Naive thymus-derived CD4-positive, alpha-beta T cell (primary cell): ENCODE measurements at places on chromosomes 5 and 9. TPM values are rescaled to one million over a fixed set of nuclear protein-coding genes. Genes with fewer than 3 reads are reported as not detected.
A peak's percentile ranks its signal among the peaks of the same experiment; 100 is the strongest.

- peak overlapping the region; percentile 99 for H3K27ac ChIP-seq
- peaks cover 41% of the 10 kb centered on the region for H3K4me1 ChIP-seq
- H3K36me3 ChIP-seq: peaks cover 21% of the 10 kb centered on the region
- no peak overlapping the region for H3K4me3 ChIP-seq
- no peak for DNase-seq
- no peaks in the 10 kb centered on the region for H3K27me3 ChIP-seq
Observed at GRCh38 chr5:132493241-132493640, 2.7 kb upstream of the IRF1 start.

GRCh38 chr5:50967009-50967562 lies 300.6 kb downstream of the PARP8 start:
- peaks cover 19% of the 10 kb centered on the region for H3K4me1 ChIP-seq
- peaks cover 29% of the 10 kb centered on the region for H3K27me3 ChIP-seq
- no peak overlapping the region for H3K27ac ChIP-seq
- no peak for DNase-seq
- no peaks in the 10 kb centered on the region for H3K36me3 ChIP-seq
- peak overlapping the region; percentile 40 for H3K4me3 ChIP-seq

GRCh38 chr5:15938961-15939360 lies 240.6 kb downstream of the MARCHF11 start:
- no peaks in the 10 kb centered on the region for H3K36me3 ChIP-seq
- H3K27ac ChIP-seq: no peak overlapping the region
- no peak overlapping the region for H3K4me3 ChIP-seq
- no peaks in the 10 kb centered on the region for H3K4me1 ChIP-seq

GRCh38 chr5:96433066-96433447 lies at the start of gene PCSK1:
Gene PCSK1 (minus strand): TSS chr5:96433248. CDS start chr5:96433042, 206 bp downstream.
- no peak within 1 kb of the TSS for H3K27ac ChIP-seq
- DNase-seq: no peak
- H3K27me3 ChIP-seq: peaks cover 10% of the 10 kb centered on the region
- H3K36me3 ChIP-seq: no peaks in the 10 kb centered on the region
- H3K4me1 ChIP-seq: no peaks in the 10 kb centered on the region

DNA sequence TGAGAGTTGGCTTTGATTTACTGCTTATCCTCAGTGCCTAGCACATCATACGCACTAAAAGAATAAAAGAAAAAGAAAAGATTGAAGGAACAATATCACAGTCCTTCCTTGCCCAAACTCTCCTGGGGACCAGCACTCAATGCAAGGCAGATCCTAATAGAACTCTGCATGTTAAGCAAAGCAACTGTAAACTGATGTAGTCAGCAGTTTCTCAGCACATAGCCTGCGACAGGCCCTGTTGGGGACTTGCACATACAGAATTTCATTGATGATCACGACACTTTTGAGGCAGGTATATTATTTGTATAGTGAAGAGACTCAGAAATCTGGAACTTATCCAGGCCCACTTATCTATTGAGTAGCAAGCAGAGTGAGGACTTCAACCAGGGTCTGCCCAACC lies 15.4 kb downstream of the NIPAL4 start:
- no peak overlapping the region for H3K27ac ChIP-seq
- H3K4me1 ChIP-seq: no peaks in the 10 kb centered on the region
- H3K27me3 ChIP-seq: no peaks in the 10 kb centered on the region
- no peaks in the 10 kb centered on the region for H3K36me3 ChIP-seq

GRCh38 chr5:81522571-81522970 lies 128.6 kb upstream of the ACOT12 start:
- no peaks in the 10 kb centered on the region for H3K36me3 ChIP-seq
- no peak for DNase-seq
- no peaks in the 10 kb centered on the region for H3K4me1 ChIP-seq
- H3K27ac ChIP-seq: no peak overlapping the region
- no peaks in the 10 kb centered on the region for H3K27me3 ChIP-seq

DNA sequence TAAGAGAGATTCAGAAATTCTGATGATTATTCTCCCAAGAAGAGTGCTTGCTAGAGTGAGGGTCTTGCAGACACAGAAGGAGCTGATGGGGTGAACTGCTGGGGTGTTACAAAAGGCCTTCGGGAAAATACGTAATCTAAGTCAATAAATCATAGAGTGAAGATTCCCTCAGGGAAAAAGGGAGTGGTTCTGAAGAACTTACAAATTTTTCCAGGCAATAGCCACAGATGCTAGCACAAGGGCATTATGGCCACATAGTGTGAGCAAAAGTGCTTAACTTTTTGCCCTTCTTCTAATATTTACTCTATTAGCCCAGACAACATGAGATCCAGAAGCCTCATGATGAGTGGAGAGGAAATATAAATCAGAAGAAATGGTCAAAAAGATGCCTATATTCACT lies 137.3 kb downstream of the TMC1 start:
- H3K4me1 ChIP-seq: no peaks in the 10 kb centered on the region
- H3K27me3 ChIP-seq: no peaks in the 10 kb centered on the region
- no peak overlapping the region for H3K27ac ChIP-seq
- H3K4me3 ChIP-seq: no peak overlapping the region

GRCh38 chr5:53944981-53945380 lies 365.4 kb downstream of the ARL15 start:
- H3K4me1 ChIP-seq: no peaks in the 10 kb centered on the region
- no peak overlapping the region for H3K4me3 ChIP-seq
- H3K27ac ChIP-seq: no peak overlapping the region
- no peaks in the 10 kb centered on the region for H3K36me3 ChIP-seq
- no peak for DNase-seq
- H3K27me3 ChIP-seq: no peaks in the 10 kb centered on the region

GRCh38 chr5:55918087-55919035 lies 67.2 kb downstream of the IL31RA start:
- no peaks in the 10 kb centered on the region for H3K4me1 ChIP-seq
- no peak for DNase-seq
- H3K27me3 ChIP-seq: no peaks in the 10 kb centered on the region
- no peak overlapping the region for H3K27ac ChIP-seq
- H3K4me3 ChIP-seq: no peak overlapping the region

Gene IFNW1
- not detected for polyA plus RNA-seq

- H3K27me3 ChIP-seq: no peaks in the 10 kb centered on the region
- H3K4me3 ChIP-seq: no peak overlapping the region
- no peaks in the 10 kb centered on the region for H3K36me3 ChIP-seq
- no peak for DNase-seq
Observed at GRCh38 chr5:138605254-138605972, 30.2 kb upstream of the HSPA9 start.

GRCh38 chr9:5949103-5949699 lies 58.5 kb downstream of the MLANA start:
- no peak overlapping the region for H3K27ac ChIP-seq
- no peaks in the 10 kb centered on the region for H3K36me3 ChIP-seq
- no peak overlapping the region for H3K4me3 ChIP-seq
- H3K4me1 ChIP-seq: peaks cover 14% of the 10 kb centered on the region

DNA sequence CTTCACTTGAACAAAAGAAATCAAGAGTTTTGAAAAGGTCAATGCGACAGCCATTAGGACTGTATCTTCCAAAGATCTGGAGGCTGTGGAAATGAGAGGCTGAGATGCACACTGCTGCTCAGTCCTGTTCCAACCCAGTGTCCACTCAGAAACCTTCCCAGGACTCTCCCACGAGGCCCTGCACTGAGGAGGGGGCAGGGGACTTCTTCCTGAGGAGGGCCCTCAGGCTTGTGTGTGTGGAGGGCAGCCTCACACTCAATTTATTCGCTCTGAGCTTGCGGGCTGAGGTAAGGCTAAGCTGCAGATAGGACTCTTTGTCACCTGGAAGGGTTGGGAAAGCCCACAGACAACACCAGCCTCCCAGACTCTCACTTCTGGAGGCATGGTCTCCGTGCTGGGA lies 69.6 kb upstream of the ROR2 start:
- no peak for DNase-seq
- no peaks in the 10 kb centered on the region for H3K36me3 ChIP-seq
- no peak overlapping the region for H3K27ac ChIP-seq
- no peaks in the 10 kb centered on the region for H3K27me3 ChIP-seq

DNA sequence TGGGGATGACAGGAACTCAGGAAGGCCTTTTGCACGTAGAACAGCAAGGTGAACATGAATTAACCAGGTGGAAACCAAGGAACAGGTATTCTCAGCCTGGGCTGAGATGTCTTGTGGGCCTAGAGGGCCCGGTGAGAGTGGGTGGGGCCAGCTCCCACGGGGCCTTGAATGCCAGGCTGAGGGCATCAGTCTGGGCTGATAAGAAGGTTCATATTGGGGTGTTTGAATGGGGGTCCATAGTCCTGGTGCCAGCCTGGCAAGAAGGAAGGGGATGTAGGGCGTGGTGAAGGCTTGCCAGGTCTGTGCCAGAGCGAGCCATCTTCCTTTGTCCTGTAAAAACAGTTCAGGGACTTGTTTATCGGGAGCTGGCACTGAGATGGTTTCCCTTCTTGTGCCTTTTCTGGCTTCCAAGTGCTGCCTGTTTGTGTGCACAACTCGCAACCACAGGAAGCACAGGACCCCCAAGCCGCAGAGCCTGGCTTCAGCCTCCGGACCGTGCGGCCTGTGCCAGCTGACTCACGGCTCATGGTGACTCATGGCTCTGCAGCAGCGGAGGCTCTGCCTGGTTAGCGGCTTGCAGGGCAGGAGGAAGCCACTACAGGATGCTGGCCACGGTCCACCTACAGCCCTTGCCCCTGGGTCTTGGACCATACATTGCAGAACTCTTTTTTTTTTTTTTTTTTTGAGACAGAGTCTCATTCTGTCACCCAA lies 2.4 kb downstream of the CARD19 start:
- no peaks in the 10 kb centered on the region for H3K36me3 ChIP-seq
- H3K4me3 ChIP-seq: peak overlapping the region; percentile 71
- peak overlapping the region; percentile 93 for H3K27ac ChIP-seq
- H3K4me1 ChIP-seq: peaks cover 55% of the 10 kb centered on the region

Gene LECT2
- polyA plus RNA-seq: not detected

DNA sequence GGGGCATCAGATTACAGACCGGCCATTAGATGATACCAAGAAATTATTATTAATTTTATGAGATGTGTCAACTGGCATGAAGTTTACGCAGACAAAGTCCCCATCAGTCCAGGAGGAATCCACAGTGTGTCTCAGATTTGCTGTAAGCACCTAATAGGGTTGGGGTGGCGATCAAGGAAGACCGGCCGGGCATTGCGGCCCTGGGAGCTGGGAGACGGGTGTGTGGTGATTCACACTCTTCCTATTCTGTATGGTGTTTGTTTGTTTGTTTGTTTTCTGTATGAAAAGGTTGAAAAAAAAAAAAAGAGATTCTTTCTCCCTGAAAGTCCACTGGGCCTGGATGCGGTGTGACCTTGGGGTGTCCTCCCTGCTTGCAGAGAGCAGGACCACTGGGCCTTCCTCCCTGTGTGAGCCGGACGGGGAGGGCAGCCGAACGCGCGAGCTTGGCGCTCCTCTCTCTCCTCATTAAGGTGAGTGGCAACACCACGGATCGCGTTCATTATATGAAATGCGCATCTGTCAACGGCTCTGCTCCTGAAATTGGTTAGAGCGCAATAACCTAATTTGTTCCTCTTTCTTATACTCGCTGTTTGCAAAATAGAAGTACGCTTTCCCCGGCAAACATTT lies 15.1 kb downstream of the RASGEF1C start:
- H3K4me1 ChIP-seq: no peaks in the 10 kb centered on the region
- no peak for DNase-seq
- H3K36me3 ChIP-seq: no peaks in the 10 kb centered on the region
- H3K27me3 ChIP-seq: no peaks in the 10 kb centered on the region
- H3K27ac ChIP-seq: no peak overlapping the region

DNA sequence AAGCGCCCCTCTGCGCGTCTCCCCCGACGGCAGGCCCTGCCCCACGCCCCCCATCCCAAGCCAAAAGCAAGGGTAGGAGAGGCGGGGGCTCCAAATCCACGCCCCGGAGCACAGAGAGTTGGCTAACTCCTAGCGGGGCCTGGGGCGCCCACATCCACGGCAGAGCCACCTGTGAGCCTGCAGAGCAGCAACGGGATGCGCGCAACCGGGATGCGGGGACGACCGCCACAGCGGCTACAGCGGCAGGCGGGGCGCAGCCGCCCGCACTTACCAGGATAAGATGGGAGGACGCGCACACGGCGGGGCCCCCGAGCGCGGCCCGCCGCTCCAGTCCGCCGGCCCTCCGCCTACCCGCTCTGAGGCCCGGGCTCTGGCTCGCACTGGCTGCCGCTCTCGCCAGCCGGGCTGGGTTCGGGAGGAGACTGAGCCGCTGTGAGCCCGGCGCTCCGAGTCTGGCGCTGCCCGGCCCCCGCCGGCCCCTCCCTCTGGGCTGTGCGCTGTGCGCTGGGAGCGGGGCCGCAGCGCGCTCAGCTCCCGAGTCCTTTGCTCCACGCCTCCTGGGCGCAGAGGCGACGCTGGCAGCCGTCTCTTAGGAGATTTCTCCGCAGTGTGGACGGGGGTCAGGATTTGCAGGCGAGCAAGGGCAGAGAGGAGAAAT lies at the start of gene SLC24A2:
TSS of gene SLC24A2 (minus strand) at position 424 of the 658 bp plus-strand sequence.
- no peaks in the 10 kb centered on the region for H3K36me3 ChIP-seq
- no peak within 1 kb of the TSS for H3K27ac ChIP-seq
- H3K4me1 ChIP-seq: no peaks in the 10 kb centered on the region
- H3K27me3 ChIP-seq: no peaks in the 10 kb centered on the region
- no peak for DNase-seq

GRCh38 chr9:137021979-137022661 lies 5.9 kb downstream of the ABCA2 start:
- DNase-seq: peak; percentile 35
- H3K4me1 ChIP-seq: peaks cover 10% of the 10 kb centered on the region
- peaks cover 8% of the 10 kb centered on the region for H3K36me3 ChIP-seq
- H3K27me3 ChIP-seq: no peaks in the 10 kb centered on the region
- H3K4me3 ChIP-seq: no peak overlapping the region
- H3K27ac ChIP-seq: no peak overlapping the region

DNA sequence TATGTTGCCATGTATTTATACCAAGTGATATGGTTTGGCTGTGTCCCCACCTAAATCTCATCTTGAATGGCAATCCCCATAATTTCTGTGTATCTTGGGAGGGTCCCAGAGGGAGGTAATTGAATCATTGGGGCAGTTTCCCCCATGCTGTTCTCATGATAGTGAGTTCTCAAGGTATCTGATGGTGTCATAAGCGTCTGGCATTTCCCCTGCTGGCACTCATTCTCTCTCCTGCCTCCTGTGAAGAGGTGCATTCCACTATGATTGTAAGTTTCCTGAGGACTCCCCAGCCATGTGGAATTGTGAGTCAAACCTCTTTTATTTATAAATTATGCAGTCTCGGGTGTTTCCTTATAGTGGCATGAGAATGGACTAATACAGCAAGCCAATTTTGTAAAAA lies 140.8 kb upstream of the ADAMTSL1 start:
- no peaks in the 10 kb centered on the region for H3K36me3 ChIP-seq
- no peaks in the 10 kb centered on the region for H3K27me3 ChIP-seq
- H3K4me3 ChIP-seq: no peak overlapping the region
- DNase-seq: no peak
- no peaks in the 10 kb centered on the region for H3K4me1 ChIP-seq

- H3K27ac ChIP-seq: no peak overlapping the region
- no peak for DNase-seq
- H3K36me3 ChIP-seq: no peaks in the 10 kb centered on the region
- H3K27me3 ChIP-seq: no peaks in the 10 kb centered on the region
Observed at GRCh38 chr5:3179220-3179619, 416.4 kb upstream of the IRX1 start.

DNA sequence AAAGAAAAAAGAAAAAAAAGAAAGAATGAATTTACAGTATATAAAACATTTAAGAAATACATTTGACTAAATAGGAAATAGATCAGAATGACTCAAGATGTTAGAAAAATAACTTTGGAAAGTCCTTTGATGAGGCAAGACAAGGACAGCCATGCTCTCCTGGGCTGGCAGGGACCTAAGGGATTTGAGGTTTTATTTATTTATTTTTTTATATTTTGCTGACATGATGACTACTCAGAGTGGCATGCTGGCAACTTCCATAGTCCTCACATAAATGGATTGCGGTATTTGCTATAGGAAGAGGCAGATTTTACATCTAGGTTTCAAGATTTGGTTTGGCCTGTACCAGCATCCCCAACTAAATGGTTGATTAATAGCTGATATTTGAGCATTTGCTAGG lies 17.7 kb downstream of the SLC28A3 start:
- no peaks in the 10 kb centered on the region for H3K36me3 ChIP-seq
- DNase-seq: no peak
- no peak overlapping the region for H3K4me3 ChIP-seq
- H3K27me3 ChIP-seq: no peaks in the 10 kb centered on the region

Gene SEMA4D
- 114 TPM for polyA plus RNA-seq

Gene DDX31
- polyA plus RNA-seq: 13.2 TPM
